ENCODE measurements at places on chromosomes 6 and 20. TPM values are rescaled to one million over a fixed set of nuclear protein-coding genes. Genes with fewer than 3 reads are reported as not detected.

Gene SLPI
- total RNA-seq: 58.2 TPM

GRCh38 chr6:169816054-169816453 lies 64.6 kb downstream of the ERMARD start:
- no peak for DNase-seq

DNA sequence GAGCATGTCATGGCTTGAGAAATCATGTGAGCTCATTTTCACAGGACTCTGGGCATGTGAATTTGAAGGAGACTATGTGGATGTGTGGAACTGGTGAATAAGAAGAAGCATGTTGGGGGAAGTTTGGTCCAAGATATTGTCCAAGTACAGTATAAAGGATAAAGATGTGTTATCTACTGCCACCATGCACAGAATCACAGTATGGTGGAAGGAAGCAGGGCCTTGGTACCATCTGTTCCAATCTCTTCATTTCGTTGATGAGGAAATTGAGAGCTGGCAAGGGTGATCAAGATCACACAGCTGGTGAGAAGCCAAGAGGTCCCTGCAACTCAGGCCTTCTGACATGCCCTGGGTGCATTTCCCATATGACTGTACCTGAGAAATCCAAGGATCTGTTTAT lies 31.5 kb upstream of the RIPOR2 start:
- no peak for DNase-seq

Gene PAX1
- total RNA-seq: 0.10 TPM

Gene NANP
- 8.9 TPM for total RNA-seq

Gene C20orf202
- total RNA-seq: not detected

Gene TFEB
- 5.2 TPM for total RNA-seq

Gene CLDN20
- total RNA-seq: not detected

- DNase-seq: peak; percentile 77
Observed at GRCh38 chr20:2101865-2102584, 398 bp downstream of the STK35 start.

Gene NRSN1
- total RNA-seq: 0.15 TPM

GRCh38 chr6:6039946-6040509 lies 33.3 kb upstream of the NRN1 start:
- no peak for DNase-seq

Gene LCA5
- 8.3 TPM for total RNA-seq

DNA sequence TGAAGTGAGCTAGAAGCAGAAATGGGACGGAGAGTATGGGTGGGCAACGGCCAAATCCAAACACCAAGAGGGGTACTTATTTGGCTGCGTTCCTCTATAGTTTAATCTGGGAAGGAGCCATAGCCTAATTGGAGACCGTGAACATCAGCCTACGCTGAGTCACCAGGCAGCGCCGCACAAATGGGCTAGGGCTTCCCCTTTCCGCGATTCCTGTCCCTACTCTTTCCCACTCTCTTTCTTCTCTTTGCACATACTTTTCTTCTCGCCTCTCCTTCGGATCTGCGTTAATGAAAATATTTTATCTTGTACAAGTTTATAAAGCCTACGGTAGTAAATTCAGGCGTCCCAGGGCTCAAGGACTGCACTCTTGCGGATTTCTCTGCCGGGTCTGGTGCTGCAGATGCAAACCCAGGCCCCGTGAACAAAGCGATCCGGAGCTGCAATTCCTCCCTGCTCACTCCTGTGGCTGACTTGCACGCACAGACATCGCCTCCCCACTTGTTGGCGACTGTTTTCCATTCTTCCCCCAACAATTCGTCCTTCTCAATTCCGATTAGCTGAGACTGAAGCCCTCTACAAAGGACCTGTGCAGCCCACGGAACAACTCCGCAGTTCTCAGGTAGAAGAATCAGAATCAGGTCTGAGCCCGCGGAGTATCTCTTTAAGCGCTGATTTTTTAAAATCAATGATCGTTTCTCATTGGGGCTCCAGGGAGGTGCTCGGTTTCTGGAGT lies 4.2 kb upstream of the TBX18 start:
- DNase-seq: no peak

- DNase-seq: no peak
Observed at GRCh38 chr6:163398815-163399214, 15.7 kb upstream of the QKI start.

Data from renal cortical epithelial cell (primary cell).